ENCODE measurements at places on chromosomes 1 and 21. TPM values are rescaled to one million over a fixed set of nuclear protein-coding genes. Genes with fewer than 3 reads are reported as not detected.

DNA sequence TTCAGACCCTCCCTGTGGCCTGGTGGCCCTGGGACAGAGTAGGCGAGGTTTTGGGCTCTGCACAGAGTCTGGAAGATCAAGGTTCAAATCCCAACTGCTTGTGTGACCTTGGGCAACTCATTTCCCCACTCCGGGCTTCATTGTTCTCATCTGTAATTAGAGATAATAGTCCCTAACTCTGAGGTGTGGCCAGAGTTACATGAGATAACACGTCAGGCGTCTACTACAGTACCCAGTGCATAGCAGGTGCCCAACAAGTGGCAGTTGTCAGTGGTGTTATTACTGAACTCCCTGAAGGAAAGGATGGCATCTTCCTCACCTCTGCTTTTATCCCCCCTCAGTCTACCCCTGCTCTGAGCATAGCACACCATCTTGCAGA lies 20.8 kb downstream of the RAP1GAP start:
- no peak for DNase-seq

GRCh38 chr1:27658951-27659496 lies 13.0 kb downstream of the IFI6 start:
- peak; percentile 57 for DNase-seq

- no peak for DNase-seq
Observed at GRCh38 chr1:50542362-50542761, 119.1 kb upstream of the DMRTA2 start.

GRCh38 chr1:27503844-27504587 lies 14.0 kb upstream of the WASF2 start:
- no peak for DNase-seq

The BATF3 gene
- total RNA-seq = 25.2 TPM

The MMEL1 gene
- not detected for total RNA-seq

Data from activated B cell treated with CpG ODN at 0.5 μM for 24 hours (primary cell).